ENCODE measurements at places on chromosomes 16 and 17.

DNA sequence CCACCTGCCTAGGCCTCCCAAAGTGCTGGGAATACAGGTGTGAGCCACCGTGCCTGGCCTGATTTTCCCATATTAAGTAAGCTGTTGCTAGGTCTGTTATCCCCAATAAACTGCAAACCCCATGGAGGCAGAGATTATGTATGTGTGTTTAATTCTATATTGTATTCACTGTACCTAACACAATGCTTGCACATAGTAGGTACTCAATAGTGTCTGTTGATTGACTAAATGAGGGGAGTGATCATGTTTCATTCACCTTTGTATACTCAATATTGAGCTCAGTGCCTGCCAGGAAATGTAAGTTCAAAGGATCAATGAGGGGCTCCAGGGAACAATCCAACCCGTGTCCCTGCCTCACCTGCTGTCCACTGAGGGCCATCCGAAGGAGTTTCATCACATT lies 14.6 kb upstream of the GGA2 start:
- DNase-seq: no peak

DNA sequence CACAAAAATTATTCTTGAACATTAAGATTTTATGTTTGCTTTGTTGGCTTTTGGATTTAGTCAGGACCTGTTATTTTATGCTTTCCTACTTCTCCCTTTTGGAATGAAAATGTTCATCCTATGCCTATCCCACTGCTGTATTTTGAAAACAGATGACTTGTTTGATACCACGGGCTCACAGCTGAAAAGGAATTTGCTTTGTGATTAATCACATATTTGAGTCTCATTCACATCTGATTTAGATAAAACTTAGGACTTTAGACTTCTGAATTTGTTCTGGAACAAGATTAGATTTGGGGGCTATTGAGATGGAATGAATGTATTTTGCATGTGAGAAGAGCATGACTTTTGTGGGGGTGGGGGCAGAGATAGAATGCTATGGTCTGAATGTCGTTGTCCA lies 1012.6 kb downstream of the CDH11 start:
- DNase-seq: no peak

DNA sequence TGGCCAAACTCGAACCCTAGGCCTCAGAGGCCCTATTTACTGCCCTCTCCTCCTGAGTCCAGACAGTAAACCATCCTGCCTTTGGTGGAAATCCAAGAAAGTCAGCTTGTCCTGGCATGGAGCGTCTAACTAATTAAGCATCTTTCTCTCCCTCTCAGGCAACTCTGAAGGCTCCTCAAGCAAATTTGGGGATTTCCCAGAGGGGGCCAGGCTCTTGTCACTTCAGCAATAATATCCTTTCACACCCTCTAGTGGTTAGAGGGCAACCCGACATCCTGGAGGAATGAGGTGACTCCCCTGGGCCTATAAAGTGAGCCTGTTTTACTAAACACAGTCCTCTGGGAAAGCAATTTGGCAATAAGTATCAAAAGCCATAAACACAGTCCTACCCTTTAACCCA lies 60.4 kb downstream of the NOG start:
- peak; percentile 62 for DNase-seq

DNA sequence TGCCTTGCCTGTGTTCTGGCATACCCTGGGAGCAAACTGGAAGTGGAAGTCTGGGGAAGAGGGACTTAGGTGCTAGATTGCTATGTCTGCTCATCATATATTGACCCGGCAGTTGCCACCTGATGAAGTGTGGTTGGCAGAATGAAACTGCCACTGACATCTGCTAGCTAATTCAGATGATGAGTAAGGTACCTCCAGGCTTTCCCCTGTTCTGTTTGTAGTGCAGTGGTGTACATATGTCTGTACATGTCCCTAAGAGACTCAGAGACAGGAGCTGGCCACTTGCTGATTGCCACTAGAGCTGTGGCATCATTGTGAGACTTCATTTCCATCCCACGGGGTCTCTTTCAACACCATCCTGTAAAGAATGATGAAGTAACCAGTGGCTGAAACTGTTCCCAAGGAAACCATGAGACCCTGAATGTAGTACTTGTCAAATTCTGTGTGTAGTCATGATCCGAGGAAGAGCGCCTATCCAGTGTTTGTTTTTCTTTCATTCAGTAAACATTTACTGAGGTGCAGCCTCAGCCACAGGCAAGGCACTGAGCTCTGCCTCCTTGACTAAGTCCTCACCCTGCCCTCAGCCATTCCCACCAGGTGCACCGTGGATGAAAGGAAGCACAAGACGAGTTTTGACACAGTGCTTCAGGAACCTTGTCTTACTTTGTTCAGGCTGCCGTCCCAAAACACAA lies 13.2 kb downstream of the CLUAP1 start:
- no peak for DNase-seq

- no peak for DNase-seq
These were observed 8.9 kb downstream of the MYO15B start for GRCh38 chr17:75596320-75597087.

DNA sequence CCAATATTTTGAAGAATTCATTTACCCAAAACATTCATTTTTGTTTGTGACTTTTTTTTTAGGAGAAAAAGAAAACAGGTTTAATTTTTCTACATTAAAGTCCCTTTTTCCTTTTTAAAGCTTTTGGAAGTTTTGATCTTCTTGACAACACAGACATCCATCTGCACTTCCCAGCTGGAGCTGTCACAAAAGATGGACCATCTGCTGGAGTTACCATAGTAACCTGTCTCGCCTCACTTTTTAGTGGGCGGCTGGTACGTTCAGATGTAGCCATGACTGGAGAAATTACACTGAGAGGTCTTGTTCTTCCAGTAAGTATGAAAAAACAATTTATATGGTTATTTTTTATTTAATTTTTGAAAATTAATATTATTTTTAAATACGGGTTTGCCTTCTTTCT lies 37.2 kb downstream of the SIAH1 start:
- no peak for DNase-seq

DNA sequence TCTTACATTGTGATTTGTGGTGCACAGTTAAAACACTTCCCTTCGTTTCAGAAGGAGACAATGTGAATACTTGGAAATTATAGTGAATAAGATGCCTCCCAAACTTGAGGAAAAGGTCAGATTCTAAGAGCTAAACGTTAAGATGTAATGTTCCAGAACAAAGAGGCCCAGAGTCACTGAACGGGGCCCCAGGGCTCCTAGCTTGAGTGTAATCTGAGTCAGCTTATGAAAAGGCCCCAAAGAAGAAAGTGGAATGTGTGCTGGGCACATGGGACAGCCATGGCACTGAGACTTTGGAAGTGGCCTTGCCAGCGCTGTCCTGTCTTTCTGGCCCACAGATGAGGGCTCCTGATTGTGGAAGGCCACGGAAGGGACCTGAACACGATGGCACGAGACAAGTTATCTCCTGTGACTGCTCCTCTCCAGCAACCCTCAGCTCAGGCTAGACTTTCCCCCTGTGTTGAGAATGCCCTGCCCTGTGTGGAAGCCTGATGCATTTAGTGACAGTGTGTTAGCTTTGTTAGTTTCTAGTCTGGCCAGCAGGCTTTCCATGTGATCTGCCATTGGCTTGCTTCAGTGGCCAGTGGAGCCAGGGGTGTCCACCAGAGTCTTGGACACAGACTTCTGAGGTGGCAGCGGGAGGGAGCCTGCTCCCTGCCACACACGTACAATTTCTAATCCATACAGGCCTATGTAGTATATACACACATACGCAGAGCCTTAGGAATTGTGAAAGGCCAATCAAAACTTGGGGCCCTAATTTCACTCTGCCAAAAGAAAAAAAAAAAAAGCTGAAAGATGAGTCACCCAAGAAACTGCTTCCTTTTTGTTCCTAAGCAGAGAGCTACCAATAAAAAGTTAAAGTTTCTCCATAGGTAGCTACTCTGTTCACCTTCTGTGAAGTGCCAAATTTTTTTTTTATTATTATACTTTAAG lies 13.1 kb downstream of the SPATA33 start:
- no peak for DNase-seq

GRCh38 chr16:15057681-15058417 lies 2.0 kb upstream of the NTAN1 start:
- no peak for DNase-seq

DNA sequence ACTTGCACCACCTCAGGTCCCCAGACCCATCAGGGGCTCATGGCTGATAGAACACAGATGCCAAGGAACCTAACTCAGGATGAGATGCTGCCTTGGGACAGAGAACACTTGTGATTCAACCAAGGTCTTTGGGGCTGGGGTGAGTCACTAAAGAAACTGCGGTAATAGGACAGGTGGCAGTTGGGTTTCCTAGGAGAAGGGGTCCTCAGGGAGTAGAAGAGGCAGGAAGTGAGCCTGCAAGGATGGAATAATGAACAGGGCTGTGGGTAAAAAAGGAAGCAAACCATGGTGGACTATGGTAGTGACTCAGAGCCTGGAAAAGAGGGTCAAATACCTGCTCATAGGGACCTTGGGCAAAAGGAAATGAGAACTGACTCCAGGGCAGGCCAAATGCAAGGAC lies 6.5 kb upstream of the PNPO start:
- DNase-seq: no peak

GRCh38 chr17:40611840-40612474 lies 35.7 kb downstream of the SMARCE1 start:
- no peak for DNase-seq

DNA sequence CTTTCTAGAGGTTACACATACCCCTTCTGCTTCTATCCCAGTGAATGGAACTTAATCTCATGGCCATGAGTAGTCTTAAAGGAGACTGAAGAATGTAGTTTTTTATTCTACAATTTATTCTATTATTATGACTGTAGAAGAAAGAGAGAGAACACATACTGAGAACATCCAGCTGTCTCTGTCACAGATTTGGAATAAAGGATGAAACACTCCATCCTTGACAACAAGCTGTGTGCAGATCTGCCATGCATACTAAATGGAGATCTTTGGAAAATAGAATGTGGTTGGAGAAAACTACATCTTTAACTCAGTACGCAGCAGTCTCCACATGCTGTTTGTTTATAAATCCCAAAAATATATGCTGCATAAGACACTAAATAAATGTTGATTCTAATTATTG lies 54.1 kb upstream of the NUDT7 start:
- DNase-seq: no peak

GRCh38 chr16:61195006-61195405 lies 841.2 kb downstream of the CDH8 start:
- no peak for DNase-seq

DNA sequence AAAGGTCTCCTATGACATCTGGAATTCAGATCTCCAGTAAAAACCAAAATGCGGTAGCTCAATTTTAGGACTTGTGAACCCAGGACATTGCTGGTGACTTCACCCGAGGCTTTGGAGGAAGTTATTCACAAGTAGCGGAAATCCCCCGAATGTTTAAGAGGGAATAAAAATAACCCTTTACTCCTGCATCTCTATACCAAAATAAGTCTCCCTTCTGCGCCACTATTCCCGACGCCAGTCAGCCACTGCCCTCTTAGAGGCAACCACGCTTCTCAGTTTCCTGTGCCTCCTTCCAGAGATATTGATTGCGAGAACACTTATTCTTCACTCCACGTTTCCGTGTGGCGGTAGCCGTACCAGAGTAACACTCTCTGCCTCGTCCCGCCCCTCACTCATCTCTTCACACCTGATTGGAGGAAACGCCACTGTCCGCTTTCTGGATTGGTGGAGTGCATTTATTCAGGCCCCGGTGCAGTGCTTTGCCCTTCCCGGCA lies 27.4 kb downstream of the EMP2 start:
- DNase-seq: peak; percentile 59

DNA sequence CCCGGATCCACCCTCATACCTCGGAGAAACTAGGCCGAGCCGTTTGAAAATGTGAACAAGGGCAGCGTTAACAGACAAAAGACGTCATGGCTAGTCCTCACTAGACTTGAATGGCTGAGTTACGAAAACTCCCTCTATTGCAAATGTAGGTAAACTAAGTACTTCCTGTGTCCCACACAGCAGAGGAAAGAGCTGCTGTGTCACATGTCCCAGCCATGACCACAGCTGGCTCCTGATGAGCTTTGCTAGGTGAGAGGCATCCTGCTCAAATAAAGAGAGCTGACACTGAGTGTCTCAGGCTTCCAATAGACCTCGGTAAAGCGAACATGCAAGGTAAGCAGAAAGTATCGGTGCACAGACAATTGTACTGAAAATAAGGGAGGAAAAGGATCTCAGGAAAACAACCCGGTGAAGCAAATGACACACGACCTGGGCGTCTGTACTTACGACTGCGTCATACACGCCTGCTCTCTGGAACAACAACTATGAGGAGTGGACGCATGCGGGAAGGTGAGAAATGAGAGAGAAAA lies 26.0 kb downstream of the TMEM204 start:
- DNase-seq: no peak

DNA sequence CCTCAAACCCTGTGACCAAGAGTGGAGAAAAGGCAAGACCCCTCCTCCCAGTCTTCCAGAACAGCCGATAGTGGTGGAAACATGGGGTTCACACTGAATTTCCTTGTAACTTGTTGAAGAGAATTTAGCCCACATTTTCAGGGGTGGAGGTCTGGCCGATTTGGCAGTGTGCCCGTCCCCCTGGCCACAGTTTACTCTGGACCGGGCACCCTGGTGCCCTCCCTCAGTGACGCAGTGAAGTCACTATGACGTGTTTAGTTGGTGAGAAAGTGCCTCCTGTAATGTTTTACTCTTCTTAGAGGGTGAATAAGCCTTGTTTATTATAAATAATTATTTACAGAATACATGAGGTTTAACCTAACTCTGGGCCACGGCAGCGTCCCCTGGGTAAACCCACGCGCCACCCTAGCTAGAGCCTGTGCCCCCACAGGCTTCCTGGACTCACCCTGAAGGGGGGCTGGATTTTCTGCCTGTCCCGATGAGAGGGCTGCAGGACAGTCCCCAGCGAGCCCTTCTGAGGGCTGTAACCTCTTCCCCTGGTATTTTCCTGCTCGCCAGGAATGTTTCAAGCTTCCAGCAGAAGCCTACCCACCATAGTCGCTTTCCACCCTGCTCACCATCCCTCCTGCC lies 316.9 kb downstream of the SEC14L1 start:
- DNase-seq: no peak

DNA sequence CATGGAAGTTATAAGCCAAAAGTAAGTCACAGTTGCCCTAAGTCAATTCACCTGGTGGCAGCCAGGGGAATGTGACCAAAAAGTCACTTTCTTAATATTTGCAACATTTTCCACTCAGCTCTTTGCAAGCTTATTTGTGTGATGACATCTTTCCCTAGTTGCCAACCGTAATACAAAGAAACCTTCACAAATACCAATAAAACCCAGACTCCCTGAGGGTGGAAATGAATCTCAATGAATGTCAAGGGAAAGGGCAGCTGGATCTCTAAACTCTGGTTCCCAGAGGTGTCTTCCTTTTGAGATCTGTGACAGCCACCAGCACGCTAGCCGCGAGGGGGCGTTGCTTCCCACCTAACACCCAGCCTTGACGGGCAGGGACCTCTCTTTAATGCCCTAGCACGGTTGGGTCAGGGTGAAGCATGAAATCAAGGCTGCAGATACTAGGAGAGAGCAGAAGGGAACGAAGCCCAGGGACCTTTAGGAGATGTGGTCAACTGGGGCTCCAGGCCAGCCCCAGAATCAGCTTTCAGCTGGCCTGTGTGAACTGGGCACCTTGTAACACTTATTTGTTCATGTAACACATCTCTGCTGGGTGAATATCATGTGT lies 82.2 kb downstream of the CMC2 start:
- DNase-seq: peak; percentile 38

Data from stimulated activated CD4-positive, alpha-beta T cell treated with anti-CD3 and anti-CD28 coated beads, Interleukin-2, amount 100 ng/mL, for 24 hours (primary cell).